DMS53 (cell line): ENCODE measurements at places on chromosomes 4 and X.

DNA sequence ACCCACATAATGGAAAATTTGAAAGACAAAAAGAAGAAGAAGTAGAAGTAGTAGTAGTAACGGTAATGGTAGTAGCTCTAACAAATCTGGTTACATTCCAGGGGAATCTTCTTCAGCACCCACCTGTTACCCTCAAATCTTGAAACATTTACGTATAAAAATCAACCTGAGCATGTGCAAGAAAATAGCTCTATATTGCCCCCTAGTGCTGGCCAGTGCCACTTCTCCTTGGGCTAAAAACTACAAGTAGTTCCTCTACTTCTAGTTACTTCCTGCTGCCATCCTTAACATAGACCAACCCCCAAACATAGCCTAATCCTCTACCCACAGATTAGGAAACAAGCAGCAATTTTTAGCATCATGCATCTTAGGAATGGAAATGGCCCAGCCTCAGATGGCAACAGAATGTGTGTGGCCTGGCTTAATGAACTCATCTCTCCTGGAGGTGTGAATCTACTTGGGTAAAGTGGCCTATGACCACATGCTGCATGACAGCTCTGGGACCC is 3.1 kb downstream of the PDGFC start:
- peak; percentile 71 for DNase-seq

GRCh38 chr4:56410247-56411062 is 23.2 kb upstream of the AASDH start:
- DNase-seq: peak; percentile 94

DNA sequence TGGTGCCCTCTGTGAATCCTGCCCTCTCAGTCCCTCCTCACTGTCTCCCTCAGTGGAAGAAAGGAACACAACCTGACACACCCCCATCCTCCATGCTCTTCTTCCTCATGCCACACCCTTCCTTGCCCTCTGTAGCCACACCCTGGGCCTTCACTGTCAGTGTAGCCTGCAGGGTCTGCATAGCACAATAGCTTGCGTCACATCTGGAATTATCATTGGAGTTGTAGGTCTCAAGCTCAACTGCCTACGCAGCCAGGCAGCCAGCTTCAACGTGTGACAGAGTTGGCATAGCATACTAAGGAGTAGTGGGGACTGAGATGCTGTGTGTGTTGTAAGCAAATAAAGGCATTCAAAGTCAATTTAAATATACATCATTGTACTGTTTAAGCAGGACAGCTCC is 113.5 kb upstream of the SCML1 start:
- DNase-seq: no peak

GRCh38 chr4:112312610-112313239 is 15.6 kb downstream of the ALPK1 start:
- no peak for DNase-seq

- no peak for DNase-seq
Observed at GRCh38 chr4:156762851-156763250, 208.7 kb downstream of the PDGFC start.

DNA sequence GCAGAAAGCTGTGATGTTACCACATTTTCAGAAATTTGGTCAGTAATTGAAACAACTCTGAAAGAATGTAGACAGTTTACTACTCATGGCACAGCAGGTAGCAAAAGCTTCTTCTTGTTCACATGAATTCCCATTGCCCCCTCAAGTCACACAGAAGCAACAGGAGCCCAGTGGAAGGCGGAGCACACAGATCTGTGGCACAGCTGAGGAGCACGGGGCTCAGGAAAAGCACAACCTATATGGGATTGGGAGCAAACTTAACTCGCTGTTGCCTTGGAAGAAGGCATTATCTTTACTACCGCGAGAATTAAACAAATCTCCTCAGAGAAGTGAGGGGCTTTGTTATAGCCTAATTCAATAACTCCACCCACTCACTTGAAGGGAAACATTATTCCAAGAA is 358.5 kb downstream of the SPOCK3 start:
- no peak for DNase-seq

GRCh38 chr4:5750052-5750945 is 39.3 kb downstream of the EVC start:
- DNase-seq: no peak

DNA sequence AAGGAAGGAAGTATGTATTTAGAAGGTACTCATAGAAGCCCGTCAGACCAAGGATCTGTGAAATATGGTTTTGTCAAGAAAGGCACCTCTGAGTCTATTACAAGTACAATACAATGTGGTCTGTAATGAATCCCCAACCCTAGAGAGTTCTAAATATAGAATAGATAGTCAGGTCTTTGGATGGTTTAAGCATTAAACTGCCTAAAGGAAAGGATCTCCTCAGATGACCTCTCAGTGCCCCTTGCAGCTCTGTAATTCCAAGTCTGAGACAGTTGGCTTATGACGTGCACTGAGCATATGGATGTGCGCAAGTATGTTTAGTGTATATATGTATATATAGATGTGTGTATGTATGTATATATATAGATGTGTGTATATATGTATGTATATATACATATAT is 62.0 kb downstream of the CCSER1 start:
- DNase-seq: no peak

GRCh38 chr4:159204566-159204965 is 101.7 kb downstream of the RAPGEF2 start:
- no peak for DNase-seq

DNA sequence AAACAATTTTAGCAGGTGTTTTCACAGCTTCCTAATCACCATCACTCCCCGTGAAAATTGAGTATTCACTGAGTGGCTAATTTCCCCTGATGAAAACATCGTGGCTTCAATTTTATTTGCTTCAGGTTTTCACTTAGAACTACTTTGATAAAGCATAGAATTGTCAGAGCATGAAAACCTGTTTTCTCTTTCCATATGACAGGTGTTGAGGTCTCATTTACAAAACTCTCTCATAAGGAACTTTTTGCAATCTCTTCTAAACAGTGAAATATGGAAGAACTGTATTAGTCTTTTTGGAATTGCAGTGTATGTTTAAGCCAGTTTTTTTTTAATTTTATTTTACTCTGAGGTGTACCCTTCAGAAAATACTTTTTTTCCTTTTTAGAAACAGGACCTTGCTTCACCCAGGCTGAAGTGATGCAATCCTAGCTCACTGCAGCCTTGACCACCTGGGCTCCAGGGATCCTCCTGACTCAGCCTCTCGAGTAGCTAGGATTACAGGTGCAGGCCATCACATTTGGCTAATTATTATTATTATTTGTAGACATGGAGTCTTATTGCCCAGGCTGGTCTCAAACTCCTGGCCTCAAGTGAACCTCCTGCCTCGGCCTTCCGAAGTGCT is 111.2 kb upstream of the RAPGEF2 start:
- DNase-seq: no peak

- peak; percentile 2 for DNase-seq
Observed at GRCh38 chrX:19443869-19444526, 71.3 kb downstream of the MAP3K15 start.

DNA sequence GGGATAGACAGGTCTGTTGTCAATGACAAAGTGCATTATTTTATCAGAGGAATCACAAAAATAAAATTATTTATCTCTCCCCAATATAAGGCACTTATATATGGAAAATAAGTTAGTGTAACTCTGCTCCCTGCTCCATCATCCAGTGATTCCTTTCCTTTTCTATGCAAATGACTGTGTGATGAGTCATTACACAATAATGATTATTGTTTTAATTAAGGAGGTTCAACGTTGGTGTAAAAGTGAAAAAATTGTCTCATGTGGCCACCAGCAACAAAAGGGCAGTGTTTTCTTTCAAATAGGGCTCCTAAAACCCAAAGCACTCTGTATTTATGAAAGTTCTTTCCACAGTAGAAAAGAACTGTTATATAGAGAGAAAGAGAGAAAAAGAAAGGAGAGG is 16.7 kb downstream of the SLC7A11 start:
- DNase-seq: no peak

DNA sequence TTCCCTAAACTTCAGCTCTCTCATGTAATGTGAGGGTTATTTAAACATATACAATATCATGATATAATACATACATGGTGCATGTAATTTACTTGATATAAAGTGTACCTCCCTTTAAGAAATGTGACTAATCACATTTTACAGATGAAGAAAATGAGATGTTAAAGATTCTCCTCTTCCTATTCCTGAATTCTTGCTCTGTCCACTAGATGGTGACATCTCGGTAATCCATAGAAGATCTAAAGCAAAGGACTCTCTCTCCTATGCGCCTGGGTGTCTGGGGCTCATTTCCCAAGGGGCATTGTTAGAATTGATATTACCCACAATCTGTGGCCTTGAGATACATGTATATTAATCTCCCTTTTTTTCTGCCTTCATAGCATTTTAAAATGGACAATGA is 804.9 kb downstream of the RAB28 start:
- DNase-seq: peak; percentile 68

- no peak for DNase-seq
Observed at GRCh38 chrX:79165806-79166205, 21.3 kb downstream of the GPR174 start.

DNA sequence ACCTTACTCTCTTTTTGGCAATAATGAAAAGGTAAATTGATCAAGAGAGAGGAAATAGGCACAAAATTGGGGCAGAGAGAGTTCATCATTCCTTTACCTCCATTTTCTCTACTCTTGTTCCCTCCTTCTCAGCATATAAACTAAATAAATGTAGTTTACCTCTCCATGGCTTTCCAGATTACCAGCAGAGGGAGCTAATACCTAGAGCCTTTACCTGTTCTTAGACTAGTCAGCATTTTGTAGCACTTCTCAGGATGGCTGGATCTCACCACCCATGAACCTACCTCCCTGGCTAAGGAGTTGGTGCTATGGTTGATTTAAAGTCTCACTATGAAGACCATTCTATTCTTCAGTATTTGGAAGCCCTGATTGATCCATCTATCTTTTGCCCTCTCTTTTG is 15.7 kb downstream of the OFD1 start:
- peak; percentile 56 for DNase-seq

GRCh38 chr4:155532373-155533085 is 134.1 kb upstream of the GUCY1A1 start:
- no peak for DNase-seq

GRCh38 chrX:94057385-94057784 is 383.4 kb downstream of the FAM133A start:
- peak; percentile 4 for DNase-seq

DNA sequence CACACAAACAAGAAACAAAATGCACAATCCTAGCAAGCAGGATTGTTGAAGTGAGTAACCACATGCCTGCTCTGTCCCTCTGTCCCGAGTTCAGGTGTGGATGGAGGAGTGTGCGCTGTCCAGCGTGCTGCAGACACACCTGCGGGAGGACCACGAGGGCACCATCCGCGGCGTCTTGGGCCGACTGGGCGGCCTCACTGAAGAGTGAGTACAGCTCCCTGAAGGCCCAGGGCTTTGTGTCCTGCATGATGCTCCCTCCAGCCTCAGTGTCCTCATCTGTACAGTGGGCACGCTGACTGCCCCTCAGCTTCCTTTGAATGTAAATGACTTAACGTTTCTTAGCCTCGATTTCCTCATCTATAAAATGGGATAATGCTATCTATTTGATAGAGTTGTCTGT is 82.5 kb downstream of the EVC start:
- DNase-seq: no peak

DNA sequence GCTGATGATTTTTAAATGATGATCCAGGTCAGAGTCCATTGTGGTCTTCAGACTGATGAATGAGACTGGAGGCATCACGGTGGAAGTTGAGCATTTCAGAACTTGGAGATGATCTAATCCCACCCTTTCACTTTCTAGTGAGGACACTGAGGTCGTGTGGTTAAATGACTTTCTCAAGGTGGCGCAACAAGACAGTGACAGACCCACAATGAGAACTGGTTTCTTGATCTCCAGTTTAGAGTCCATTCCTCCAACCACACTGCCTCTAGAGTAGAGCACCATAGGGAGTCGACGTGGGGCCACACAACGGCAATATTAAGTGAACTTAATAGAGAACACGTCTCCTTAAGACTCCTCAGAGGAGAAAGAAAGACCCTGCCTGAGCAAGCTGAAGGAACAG is 381.0 kb downstream of the UNC5C start:
- no peak for DNase-seq

- no peak for DNase-seq
Observed at GRCh38 chr4:153622778-153623240, 61.3 kb upstream of the TLR2 start.

GRCh38 chr4:13325744-13326143 is 158.4 kb downstream of the RAB28 start:
- no peak for DNase-seq

- no peak for DNase-seq
Observed at GRCh38 chr4:170671171-170671570, 581.4 kb upstream of the AADAT start.

DNA sequence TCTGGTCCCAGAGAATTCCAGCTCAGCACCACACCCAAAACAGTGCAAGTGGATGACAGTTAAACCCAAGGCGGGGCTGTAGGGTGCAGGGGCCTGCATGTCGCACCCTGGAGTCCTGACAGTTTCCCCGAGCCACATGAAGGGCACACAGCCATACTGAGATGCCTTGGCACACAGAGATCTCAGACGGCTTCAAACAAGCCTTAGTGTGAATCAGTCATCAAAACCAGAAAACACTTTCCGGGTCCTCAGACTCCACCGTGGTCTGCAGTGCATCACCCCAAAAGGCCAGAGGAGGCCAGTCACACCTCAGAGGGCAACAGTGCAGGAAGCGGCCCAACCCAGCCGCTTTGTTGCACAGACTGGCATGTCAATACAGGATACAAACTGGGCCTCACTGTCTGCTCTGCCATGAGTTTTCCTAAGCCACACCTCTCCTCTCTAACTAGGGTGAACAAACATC is 64.6 kb upstream of the ENPP6 start:
- DNase-seq: peak; percentile 87

GRCh38 chr4:37865450-37865849 is 25.4 kb upstream of the TBC1D1 start:
- DNase-seq: no peak

DNA sequence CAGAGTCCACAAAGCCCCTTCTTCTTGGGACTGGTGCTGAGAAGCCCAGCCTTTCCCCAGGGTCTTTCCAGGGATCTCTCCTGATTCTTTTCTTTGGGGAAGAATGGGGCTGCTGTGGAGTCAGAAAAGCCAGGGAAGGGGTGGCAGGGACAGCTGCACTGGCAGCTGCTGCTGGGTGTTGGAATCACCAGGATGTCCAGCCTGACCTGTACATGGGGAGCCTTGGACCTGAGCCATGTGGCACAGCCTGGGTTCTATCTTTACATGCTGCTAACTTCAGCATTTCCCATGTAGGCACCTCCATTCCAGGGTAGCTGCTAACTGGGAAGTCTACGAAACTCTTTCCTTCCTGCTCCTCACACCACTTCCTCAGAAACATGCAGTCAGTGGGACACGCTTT is 36.0 kb downstream of the MED28 start:
- DNase-seq: no peak

GRCh38 chrX:82589410-82589809 is 918.7 kb upstream of the POU3F4 start:
- peak; percentile 57 for DNase-seq

DNA sequence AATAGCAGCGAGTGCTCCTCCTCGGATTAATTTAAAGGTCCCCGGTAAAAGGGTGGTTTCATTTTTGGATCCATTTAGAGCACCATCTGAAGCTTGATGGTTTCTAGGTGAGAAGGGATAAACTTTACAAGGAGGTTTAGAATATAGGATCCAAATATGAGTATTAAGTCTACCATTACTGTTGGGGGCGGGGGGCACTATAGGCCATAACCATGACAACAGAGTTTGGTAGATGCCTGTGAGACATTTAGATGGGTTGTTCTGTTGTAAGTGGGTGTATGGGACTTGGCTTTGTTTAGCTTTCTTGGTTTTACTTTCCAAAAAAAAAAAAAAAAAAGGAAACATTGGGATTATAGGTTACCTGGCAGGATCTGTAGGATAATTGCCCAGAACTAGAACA is 92.7 kb downstream of the TENT5D start:
- no peak for DNase-seq

GRCh38 chr4:2417765-2418649 is at the start of gene ZFYVE28:
Gene ZFYVE28 (minus strand): TSS chr4:2418645. CDS start chr4:2418323, 322 bp downstream.
- DNase-seq: peak; percentile 82
